ENCODE measurements at places on chromosomes 2 and 18.

GRCh38 chr2:206241736-206242135, 32.7 kb upstream of the ZDBF2 start:
- DNase-seq = no peak

- DNase-seq = peak; percentile 37
Measured at GRCh38 chr2:226888971-226889370, 53.1 kb downstream of the RHBDD1 start.

- DNase-seq = peak; percentile 17
Measured at GRCh38 chr2:96954011-96954846, 32.2 kb downstream of the FAM178B start.

DNA sequence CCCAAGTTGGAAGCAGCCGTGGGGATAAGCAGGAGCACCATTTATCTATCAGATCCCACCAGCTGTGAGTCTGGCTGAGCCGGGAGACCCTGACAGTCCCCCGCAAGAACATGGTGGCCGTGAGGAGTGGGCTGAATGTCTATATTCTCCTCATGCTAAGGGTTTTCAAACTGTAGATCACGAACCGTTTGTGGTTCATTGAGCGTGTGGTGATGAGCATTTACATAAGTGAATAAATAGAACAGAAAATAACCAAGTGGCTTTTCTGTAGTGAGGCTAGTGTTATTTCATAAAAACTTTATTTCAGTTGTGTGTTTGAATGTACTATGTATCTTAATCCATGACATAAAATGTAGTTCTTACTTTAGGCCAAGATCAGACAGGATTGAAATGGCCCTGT, 190.2 kb upstream of the APCDD1 start:
- DNase-seq = no peak

DNA sequence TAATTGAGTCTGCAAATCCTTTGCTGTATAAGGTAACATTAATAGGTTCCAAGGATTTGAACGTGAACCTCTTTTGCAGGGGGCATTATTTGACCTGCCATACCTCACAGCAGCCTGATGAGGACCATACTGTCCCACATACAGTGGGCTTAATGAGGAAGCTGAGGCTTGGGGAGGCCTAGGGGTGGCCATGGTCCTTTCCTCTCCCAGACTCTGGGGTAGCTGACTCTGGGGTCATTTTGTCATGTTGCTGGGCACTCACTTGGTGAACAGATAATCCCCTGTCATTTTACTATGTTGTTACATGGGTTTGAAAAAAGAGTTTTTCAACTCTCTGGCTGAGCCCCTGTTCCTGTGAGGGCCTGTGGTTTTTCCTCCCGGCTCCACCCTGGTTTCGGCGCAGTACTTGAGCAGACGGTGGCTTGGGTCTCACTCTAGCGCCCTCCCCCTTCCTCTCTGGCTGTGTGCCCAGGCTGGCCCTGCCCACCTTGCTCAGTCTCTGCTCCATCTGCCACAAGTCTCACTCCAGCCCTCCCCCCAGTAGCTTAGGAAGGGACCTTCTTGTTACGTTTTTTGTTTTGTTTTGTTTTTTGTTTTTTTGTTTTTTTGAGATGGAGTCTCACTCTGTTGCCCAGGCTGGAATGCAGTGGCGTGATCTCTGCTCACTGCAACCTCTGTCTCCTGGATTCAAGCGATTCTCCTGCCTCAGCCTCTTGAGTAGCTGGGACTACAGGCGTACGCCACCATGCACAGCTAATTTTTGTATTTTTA, 21.0 kb downstream of the INPP4A start:
- no peak for DNase-seq

GRCh38 chr2:54512663-54513362, 56.7 kb downstream of the SPTBN1 start:
- DNase-seq = no peak

GRCh38 chr2:131156452-131157149, 51.5 kb downstream of the PLEKHB2 start:
- DNase-seq = no peak

GRCh38 chr2:206846981-206847834, 81.8 kb downstream of the FASTKD2 start:
- no peak for DNase-seq

- no peak for DNase-seq
Measured at GRCh38 chr2:124668161-124668560, 643.1 kb downstream of the CNTNAP5 start.

DNA sequence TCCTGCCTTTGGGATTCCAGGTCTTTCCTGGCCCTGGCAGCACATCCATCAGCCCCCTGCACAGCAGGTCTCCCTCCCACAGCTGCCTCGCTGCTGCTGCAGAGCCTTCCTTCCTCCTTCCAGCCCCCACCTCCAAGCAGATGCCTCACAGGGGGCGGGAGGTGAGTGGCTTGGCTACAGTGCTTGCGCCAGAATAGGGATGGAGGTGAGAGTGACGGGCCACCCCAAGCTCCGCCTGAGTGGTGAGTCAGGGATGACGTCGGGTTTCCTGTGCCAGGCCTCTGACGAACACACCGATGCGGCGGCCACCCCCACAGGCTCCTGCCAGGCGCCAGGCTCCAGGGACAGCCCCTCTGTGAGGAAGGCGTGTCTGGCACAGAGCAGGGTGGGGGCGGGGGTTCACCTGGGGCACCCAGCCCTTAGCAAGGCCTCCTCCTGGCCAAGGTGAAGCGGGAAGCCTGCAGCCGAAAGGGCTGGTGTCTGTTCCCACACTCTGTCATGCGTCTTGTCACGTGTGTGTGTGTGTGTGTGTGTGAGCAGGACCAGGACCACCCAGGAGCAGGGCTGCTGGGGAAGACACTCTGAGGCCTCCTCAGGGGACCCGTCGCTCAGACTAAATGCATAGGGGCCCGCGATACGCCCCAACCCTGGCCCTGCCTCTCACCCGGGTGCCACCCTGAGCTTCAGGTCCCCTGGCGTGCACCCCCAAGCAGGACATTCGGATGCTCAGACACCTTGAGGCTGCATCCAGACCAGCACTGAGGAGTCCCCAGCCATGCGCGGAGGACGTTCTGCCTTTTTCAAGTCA, 3.4 kb upstream of the DUSP2 start:
- DNase-seq = peak; percentile 92

DNA sequence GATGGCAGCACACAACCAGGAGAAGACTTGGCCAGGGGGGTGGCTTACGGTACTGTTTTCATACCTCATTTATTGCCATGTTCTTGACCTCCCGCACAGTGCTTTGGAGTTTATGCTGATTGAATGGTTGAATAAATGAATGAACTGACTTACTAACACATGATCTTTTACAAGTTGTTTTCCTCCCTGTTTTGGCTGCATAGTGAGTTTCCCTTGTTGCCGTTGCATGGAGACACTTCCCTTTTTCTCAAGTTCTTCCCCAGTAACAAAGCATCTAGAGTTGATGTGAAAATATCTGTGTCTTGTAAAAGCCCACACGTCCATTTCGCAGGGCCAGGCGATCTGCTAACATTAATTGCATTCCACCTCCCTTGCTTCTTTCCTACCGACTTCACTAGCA, 35.7 kb upstream of the RAB1A start:
- DNase-seq = no peak

GRCh38 chr18:45730832-45731575, 7.0 kb downstream of the SLC14A1 start:
- peak; percentile 93 for DNase-seq

GRCh38 chr2:157839162-157839801, 36.8 kb downstream of the ACVR1 start:
- DNase-seq = no peak

- DNase-seq = no peak
Measured at GRCh38 chr18:24270358-24270936, 127.2 kb downstream of the OSBPL1A start.

GRCh38 chr2:190470256-190470826, 62.2 kb downstream of the MFSD6 start:
- no peak for DNase-seq

DNA sequence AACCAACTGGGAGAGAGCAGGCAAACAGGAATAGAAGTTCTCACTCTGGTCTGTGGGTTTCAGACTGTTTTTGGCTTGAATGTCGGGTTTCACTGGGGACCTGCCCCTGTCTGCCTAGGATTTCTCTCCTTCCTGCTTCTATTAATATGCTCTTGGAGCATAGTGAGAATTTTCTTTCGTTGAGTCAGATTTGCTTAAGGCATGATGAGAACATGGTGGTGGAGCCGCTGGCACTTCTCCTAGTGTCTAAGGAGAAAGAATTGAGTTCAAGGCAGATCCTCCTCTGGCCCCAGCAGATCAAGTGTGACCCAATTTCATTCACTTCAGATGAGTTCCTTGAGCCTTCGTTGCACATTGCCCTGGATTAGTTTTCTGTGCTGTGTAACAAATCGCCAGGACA, 103.9 kb upstream of the HS6ST1 start:
- DNase-seq = peak; percentile 52

DNA sequence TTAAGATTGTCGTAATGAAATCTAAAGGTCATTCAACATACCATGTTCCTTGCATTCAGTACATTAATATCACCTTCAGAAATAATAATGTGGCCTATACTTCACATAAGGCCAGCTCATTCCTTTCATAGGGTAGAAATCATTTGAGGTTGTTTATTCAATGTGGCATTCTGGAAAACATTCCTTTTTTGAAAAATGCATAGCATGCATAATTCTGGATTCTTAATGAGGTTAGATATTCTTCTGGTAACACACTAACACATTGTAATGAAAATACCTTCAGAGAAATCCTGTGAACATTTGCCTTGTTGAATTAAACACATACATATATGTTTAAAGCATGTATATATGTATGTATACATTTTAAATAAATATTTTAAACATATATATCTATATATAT, 204.6 kb upstream of the KCNH7 start:
- DNase-seq = no peak

DNA sequence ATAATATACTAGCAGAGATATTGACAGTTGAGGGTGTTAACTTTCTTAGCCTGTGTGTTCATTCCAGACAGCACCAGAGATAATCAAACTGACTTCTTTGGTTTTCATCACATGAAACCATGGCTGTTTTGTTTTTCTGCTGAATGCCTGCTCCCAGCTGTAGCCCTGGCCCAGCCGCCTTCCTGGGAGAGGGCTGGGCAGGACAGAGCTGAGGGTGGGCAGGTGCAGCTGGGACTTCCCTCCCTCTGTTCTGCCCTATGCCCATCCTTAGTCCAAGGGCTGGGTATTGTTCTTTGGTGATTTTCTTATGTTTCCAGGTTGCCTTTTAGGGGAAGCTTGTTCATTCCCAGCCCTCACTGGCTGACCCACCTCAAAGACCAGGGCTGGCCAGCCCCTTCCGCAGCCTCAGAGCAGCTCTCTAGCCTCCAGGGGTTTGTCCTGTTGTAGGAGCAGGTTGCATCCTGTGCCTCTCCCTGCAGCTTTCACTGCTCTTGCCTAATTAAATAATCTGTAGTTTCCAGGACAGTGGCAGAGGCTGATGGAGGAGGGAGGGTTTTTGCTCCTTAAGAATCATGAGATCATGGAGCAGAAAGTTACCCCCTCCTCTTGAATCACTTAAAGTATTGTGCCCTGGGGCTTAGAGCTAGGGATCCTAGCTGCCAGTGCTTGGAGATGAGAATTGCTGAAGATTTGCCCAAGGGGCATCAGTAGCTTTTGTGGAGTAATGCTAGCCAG, 61.4 kb downstream of the MTCL1 start:
- no peak for DNase-seq

DNA sequence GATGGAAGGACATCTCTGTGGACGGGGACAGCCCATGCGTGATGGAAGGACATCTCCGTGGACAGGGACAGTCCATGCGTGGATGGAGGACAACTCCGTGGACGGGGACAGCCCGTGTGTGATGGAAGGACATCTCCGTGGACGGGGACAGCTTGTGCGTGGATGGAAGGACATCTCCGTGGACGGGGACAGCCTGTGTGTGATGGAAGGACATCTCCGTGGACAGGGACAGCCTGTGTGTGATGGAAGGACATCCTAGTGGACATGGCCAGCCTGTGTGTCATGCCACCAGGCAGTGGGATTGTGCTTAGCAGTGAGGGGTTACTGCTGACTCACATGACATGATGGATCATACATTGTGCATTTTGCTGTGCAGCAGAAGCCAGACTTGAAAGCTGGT, 30.0 kb upstream of the NFATC1 start:
- DNase-seq = no peak

DNA sequence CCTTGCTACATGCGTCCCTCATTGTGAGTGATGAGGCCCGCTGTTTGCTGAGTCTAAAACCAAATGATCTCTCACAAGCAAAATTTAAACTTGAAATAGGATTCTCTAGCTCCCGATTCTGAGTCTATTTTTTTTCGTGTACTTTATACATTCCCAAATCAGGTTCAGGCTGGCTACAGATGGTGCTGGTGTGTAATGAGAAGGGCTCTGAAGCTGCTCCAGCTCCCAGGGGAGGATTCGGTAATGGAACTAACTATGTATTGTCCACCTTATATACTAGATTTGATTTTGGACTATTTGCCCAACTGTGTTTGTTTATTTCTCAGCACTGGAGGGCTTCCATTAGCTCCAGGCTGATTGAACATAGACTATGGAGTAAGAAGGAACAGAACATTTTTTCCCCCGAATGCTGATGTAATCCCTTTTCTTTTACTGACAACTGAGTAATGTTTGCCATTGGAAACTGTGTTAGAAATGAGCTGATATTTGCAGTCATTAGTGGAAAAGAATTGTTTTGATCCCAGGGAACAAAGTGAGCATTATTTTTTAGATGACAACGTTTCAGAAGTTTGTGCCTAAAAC, 274.0 kb upstream of the FIGN start:
- DNase-seq = no peak

- DNase-seq = peak; percentile 6
Measured at GRCh38 chr18:23648940-23649607, 13.6 kb downstream of the ANKRD29 start.

- peak; percentile 72 for DNase-seq
Measured at GRCh38 chr2:85741833-85742455, 11.8 kb upstream of the ATOH8 start.

GRCh38 chr18:79784965-79785770, 12.6 kb upstream of the KCNG2 start:
- DNase-seq = peak; percentile 57

GRCh38 chr2:236718207-236718992, 148.8 kb downstream of the ACKR3 start:
- peak; percentile 76 for DNase-seq

DNA sequence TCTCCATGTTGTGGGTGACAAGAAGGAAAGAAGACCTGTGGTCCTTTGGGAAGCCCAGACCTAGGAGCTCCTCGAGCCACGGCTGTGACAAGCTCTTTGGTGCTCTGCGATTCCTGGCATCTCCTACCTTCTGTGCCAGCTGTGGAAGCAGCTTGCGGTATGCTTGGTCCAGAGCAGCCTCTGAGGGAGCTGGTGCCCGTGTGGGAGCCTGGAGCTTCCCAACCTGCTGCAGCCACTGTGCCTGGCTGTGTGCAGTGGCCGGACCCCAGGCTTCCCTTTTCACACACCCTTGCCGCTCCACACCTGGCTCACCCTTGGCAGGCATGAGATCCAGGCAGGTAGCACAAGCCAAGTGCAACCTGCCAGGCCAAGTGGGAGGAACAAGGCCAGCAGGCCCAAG, 1328.6 kb upstream of the SLC39A10 start:
- DNase-seq = no peak

GRCh38 chr18:59728816-59729215, 31.6 kb upstream of the CCBE1 start:
- DNase-seq = no peak

All from amniotic epithelial cell (primary cell).